ENCODE measurements at places on chromosomes 6 and 20.

- no peak for DNase-seq
Observed at GRCh38 chr6:149990661-149991471, 27.1 kb downstream of the ULBP1 start.

DNA sequence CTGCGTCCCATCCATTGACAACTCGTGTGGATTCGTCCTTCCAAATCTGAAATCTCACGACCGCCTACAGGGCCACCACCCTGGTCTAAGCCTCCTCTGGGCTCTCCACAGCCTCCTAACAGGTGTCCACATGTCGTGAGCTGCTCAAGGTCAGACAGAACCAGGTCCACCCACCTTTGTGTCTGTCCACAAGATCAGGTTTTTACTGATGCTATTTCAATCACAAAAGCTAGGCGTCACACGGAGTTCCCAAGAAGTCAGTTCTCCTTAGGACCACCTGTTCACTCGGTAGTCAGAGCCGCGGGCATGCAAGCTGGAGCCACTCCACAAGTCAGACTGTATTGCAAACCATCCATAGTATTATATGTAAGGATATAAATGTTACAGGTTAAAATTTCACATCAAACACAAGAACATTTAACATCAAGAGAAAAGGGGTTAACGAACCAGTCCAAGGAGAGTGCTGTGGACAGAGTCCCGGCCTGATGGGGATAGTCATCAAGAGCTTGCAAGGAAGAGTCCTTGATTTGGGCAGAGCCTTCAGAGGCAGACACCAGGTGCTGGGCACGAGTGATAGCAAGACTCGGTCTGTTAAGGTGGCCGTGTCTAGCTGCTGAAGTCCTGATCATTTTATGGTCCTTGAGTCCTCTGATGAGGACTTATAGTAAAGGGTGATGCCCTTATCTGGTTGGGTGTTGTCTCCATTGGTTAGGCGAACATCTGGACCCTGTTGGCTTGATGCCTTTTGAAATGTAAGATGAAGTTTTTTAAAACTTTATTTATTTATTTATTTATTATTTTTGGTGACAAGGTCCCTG is 731 bp upstream of the DNPH1 start:
- DNase-seq: no peak

GRCh38 chr6:10961837-10962236 is 75.0 kb downstream of the SYCP2L start:
- no peak for DNase-seq

- peak; percentile 90 for DNase-seq
Observed at GRCh38 chr6:31083742-31084354, 28.5 kb downstream of the C6orf15 start.

- DNase-seq: peak; percentile 96
Observed at GRCh38 chr6:107459283-107460082, at the start of gene PDSS2. PDSS2 (minus strand) TSS chr6:107459564; CDS start chr6:107459285, 279 bp downstream.

- DNase-seq: no peak
Observed at GRCh38 chr6:19554356-19555225, 282.6 kb upstream of the ID4 start.

DNA sequence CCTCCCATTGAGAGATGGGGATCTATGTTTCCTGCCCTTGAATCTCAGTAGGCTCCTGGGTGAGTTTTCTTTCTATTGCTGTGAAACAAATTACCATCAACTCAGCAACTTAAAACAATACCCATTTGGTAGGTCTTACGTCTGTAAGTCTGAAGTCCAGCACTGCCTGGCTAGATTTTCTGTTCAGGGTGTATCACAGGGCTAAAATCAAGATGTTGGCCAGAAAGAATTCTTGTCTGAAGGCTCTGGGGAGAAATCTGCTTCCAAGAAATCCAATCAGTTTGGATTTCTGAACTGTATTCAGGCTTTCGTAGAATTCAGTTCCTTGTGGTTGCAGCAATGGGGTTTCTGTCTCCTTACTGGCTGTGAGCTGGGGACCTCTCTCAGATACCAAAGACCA is 99.6 kb upstream of the SLC24A3 start:
- no peak for DNase-seq

- DNase-seq: no peak
Observed at GRCh38 chr6:15265787-15266186, 19.9 kb downstream of the JARID2 start.

DNA sequence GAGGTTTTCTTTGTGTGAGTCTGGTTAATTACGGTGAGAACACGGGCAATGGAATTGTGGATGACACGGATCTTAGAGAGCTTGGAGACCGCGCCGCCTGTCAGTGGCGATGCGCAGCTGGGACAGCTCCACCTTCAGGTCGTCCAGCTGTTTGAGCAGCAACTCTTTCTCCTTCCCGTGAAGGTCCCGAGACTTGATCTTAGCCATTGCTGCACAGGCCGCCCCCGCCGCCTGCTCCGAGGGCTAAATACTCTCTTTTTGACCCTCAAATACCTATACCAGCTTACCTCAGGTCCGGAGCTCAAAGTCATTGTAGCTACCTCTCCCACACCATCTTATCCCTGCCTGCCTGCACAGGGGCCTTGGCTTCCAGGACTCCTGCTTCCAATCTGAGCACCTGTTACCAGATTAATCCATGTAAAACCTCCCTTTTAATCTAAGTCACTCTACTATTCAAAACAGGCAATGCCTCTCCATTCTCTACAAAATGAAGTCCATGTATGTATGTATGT is 100.2 kb downstream of the PREP start:
- no peak for DNase-seq

- DNase-seq: peak; percentile 36
Observed at GRCh38 chr6:74289884-74290283, 593.9 kb downstream of the CD109 start.

DNA sequence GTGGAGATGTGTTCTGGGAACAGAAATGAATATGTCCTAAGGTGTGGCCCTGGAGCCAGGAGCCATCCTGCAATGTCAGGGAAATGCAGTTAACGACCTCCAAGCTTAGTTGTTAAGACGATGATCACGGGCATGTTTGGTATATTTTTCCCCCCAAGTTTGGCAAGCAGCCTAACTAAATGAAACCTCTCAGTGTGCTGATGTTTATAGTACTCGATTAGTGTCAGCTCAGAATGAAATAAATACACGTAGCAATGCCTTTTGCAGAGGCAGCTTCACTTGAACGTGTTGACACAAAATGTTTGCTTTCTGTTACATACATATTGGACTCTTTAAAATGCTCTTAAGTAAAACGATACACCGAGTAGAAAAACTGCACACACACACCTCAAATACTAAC is 76.2 kb upstream of the OLIG3 start:
- peak; percentile 5 for DNase-seq

DNA sequence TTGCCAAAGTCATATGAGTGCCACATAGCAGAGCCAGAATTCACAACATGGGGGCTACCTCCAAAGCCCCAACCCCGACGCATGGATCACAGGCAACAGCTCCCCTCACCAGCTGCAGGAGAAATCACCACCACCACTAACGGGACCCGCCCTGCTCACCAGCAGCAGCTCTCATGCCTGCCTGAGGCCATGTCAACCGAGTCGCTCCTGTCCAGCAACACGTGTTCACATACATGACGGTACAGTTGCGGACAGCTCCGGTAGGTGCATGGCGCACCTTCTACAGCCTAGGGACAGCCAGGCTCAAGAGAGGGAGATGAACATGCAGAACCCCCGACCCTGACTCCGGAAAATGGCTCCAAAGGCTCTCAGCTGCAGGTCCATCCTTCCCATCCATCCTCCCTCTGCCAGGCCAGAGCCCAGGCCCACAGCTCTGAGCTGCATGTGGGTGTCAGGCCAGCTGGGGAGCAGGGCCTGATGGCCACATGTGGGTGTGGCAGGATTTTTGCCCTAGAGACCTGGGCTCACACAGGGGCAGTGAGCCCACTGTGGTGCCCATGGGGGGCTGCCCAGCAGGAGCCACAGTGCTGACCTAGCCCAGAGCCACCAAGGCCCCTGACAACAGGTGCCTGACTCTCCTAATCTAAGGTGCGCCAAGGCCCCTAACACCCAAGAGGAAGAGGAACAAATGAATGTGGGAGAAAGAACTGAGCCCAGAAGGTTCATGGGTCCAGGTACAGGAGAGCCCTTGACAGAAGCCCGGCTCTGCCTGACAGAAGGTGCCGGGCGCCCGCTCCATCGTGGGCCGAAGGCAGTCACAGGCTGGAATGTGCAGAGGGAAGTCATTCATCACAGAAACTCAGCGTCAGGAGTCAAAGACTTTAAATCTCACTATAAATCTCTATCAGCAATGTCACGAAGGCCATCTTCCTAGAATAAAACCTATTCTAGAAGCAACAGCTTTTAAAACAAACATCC is 10.5 kb downstream of the RPS6KA2 start:
- no peak for DNase-seq

- DNase-seq: peak; percentile 67
Observed at GRCh38 chr6:148441454-148441911, 98.8 kb downstream of the SASH1 start.

- DNase-seq: no peak
Observed at GRCh38 chr6:168412456-168412855, 28.5 kb upstream of the SMOC2 start.

DNA sequence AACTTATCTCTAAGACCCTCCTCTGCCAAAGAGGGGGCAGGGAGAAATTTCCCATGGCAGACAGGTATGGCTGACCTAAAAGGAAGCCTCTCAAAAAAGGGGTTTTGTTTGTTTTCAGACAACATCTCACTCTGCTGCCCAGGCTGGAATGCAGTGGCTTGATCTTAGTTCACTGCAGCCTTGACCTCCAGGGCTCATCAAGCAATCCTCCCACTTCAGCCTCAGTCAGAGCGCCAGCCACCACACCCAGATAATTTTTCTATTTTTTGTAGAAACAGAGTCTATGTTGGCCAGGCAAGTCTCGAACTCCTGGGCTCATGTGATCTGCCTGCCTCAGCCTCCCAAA is 3.8 kb downstream of the EZR start:
- DNase-seq: no peak

DNA sequence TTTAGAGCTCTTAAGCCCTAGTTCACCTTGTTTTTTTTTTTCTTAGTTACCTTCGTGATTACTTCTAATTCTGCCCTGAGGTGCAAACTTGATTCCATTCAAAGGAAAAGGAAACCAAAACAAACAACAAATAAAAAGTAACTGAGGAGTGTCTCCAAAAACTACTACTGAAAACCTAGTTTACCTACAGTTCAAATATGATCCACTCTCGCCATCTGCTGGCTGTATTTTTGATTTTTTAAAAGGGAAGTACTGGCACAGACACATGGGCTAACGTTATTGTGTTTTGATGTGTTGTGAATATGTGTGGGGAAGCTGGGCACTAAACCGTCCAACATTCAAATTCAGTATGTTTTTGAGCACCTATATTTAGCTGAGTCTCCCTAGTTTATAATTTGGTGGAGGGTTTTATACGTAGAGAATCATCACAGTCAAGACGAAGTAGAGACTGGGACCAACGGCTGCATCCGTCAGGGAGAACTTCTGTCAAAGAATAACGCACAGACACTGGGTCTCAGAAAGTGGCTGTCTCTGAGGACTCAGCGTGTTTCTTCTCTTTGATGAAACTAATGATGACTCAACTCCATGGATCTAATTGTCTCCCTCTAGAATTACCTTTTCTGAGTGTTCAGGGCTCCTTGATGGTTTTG is 373.5 kb upstream of the BTBD3 start:
- peak; percentile 85 for DNase-seq

- DNase-seq: peak; percentile 92
Observed at GRCh38 chr6:112877134-112878100, 530.3 kb downstream of the RFPL4B start.

DNA sequence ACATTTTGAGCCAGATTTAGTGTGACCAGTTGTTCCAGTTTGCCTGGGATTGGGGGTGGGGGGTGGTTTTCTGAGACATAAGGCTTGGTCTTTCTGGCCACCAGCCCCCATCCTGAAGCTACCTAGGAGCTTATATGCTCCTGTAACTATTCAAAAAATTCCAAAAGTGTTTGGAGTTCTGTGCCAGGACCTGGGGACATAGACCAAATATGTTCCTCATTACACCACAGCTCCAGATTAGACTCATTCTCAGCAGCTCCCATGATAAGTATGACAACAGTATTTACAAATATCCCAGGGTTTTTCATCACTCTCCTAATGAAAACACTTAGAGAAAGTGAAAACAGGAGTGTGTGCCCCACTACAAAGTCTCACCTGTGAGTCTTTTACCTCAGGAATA is 37.8 kb upstream of the RNF144B start:
- DNase-seq: no peak

GRCh38 chr6:2155206-2155605 is 90.2 kb downstream of the GMDS start:
- no peak for DNase-seq

DNA sequence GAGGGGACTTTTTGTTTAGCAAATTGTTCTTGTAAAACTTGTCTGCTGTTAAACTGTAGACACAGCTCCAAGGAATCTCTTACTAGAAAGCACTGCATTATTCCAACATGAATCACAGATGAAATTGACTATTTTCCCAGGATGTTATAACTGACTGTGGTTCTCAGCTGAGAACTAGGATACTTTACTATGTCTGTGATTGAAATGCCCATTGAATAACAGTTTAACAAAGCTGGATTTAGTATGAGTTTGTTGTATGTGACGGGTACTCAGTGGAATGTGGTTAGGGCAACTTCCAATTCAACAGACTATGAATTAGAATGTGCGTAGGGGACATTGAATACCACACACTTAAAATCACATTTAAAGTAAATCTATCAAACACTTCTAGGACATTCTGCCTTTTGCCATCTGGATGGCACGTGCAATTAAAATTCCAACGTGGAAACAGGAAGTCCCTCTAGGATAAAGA is 193.4 kb upstream of the PREP start:
- DNase-seq: peak; percentile 92

GRCh38 chr6:45613656-45614055 is 235.9 kb upstream of the SUPT3H start:
- peak; percentile 95 for DNase-seq

GRCh38 chr6:118771253-118771652 is 119.9 kb upstream of the CEP85L start:
- no peak for DNase-seq

GRCh38 chr6:148508401-148509041 is 165.9 kb downstream of the SASH1 start:
- peak; percentile 73 for DNase-seq
